ENCODE measurements at places on chromosomes 7 and 10.

DNA sequence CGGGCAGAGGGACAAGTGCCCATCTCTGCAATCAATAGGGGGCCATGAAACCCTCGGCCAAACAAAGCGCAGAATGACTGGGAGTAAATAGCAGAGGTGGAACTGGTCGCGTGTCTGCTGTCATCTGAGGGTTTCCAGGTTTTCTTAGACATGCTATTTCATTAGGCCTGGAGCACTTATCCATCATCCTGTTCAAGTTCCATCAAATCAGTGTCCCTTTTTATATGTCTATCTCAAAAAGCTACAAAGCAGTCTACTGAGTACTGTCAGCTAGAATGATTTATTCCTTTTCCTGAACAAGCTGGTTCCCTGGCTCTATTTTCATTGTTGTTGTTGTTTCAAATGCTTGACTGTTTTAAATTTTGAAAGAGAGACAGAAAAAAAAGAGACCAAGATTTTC lies 590.5 kb downstream of the PARD3 start:
- DNase-seq, result no peak

DNA sequence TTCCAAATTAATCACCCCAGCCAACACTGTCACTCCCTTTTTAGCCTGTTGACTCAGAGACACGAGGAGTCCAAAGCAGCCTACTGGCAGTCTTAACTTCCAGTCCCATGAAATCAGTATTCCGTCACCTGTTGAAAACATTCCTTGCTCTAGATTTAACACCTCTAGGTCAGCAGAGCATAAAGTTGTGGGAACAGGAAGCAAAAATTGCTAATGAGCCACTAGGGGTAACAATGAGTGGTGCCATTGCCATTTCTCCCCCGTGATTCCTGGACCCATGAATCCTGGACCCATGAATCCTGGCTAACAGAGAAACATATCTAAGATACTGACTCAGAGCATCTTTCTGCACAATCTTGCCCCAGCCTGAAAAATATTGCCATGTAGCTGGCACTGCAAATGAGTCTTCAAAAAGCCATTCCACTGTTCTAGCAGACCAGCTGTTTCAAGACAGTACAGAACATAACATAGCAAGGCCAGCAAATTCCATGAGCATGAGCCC lies 252.7 kb upstream of the PTER start:
- no peak for DNase-seq

DNA sequence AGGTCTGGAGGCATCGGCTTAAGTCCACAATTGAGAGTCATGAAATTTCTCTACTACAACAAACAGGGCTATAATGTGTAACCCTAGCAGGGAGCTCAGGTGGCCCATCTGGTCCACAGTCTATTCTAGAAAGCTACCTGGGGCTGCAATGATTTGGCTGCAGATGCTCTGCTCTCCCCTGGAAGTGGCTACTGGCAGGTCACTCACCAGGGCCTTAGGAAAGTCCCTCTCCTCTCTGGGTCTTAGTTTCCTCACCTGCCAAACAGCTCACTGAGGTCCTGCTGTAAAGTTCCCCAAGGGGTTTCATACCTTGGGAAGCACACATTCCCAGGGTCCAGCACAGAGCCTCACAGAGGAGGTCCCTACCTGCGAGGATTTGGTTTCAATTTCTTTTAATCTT lies 2.5 kb downstream of the IGFBP3 start:
- peak; percentile 7 for DNase-seq

DNA sequence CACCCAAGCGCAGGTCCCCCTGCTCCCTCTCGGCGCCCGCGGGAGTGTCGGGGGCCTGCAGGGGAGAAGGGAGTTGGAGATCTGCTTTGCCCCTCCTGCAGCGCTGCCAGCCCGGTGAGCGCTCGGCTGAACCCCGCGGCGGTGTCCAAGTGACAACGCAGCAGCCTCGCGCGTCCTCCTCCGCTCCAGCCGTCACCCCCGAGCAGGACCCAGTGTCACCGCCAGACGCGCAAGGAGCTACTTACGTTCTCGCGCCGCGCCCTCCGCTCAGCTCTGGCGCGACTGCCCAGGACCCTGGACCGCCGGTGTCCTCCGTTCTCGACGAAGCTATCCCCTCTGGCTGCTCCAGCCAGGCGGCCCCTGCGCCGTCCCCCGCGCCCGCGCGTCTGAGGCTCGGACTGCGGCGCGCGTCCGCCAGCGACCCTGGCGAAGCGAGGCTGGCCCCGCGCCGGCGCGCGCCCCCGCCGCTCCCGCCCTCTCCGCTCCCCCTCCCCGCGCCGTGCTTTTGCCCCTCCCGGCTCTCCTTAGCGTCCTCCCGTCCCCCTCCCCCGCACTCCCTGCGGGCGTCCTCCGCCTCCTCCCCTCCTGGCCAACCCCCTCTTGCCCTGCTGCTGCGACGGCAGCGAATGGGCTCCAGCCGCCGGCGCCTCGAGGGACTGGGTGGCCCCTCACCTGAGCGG lies at the start of gene NRCAM:
Gene NRCAM (minus strand): TSS at position 439 of the 680 bp plus-strand sequence. CDS start 216,372 bp downstream, outside the sequence.
- peak; percentile 94 for DNase-seq

DNA sequence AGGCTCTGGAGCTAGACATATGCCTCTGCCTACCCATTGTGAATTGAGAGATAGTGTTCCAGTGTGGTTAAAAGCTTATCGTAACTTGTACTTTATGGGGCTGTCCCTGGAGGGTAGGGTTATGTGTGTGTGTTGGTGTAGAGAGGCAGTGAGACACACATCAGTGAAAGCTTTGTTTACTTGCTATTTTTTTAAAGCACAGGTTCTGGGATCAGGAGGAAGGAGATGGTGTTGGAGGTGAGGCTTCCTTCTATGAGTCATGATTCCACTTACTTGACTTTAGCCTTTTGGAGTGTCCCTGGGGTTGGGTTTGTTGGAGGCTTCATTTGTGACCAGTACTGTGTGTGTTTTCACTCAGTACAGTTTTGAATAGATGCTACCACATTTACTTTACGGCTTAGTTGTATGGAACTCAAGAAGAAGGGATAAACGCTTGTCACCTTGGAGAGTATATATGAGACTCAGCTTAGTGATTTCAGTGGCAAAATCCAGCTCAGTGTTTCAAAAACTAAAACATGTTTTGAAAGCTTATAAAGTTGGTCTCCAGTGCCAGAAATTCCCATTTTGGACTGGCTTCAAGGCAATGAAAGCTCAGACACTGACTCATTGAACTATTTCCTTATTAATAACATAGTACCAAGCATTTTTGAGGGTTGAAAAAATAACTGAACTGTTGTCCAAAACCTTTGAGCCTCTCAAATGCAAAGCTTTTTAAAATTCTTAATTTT lies 106.2 kb downstream of the PLXDC2 start:
- DNase-seq, result peak; percentile 55

DNA sequence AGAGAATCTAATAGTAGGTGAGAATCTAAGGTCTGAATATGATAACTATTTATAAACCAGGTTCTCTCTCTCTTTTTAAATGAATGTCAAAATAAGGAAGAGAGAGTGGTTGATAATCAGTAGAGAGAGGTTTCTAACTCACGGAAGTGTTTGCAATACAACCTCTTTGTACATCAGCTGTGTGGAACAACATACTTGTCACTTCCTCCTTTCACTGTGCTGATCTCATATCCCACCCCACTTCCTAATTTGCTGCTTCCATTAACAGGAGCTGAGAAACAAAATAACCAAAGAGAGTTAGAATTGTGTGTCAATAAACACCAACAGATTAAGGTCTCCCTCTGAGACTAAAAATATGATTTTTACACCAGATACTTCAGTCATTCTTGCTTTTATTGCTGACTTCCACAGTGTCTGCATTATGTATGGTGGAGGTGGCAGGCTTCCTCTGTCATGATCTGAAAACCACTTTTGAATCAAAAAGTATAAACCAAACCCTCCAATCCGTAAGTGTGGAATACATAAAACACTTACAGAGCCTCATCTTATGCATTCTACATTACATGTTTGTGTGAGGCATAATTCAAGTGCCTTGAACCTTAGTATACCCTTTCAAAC lies 25.0 kb downstream of the CACUL1 start:
- no peak for DNase-seq

DNA sequence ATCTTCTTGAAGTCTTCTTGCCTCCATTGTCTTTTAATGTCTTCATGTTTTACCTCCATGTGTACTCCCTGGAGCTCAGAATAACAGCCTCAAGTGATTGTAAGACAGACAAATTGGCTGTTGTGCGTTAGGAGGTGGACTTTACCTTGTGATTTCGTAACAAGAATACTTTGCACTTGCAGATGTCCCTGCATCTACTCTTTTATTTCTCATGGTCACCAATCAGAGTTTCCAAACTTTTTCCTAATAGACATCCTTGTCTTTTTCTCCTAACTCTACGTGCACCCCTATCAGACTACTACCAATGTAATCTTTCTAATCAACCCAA lies 172.3 kb downstream of the NRP1 start:
- no peak for DNase-seq

- no peak for DNase-seq
These were observed 8.8 kb upstream of the LAMB4 start for GRCh38 chr7:108138911-108139310.

Measured in eye (tissue), 1 donor.